ENCODE measurements at places on chromosomes 5 and 9. TPM values are rescaled to one million over a fixed set of nuclear protein-coding genes. Genes with fewer than 3 reads are reported as not detected.

The PFN3 gene
- total RNA-seq, result not detected

The C5orf58 gene
- not detected for total RNA-seq

The B4GALT7 gene
- 23.3 TPM for total RNA-seq

The IFNA21 gene
- total RNA-seq, result not detected

The TRIM52 gene
- total RNA-seq, result 8.1 TPM

The PCDHGA2 gene
- total RNA-seq, result 1.1 TPM

The PCDHGB7 gene
- total RNA-seq, result 9.4 TPM
